ENCODE measurements at places on chromosomes 11 and 22. TPM values are rescaled to one million over a fixed set of nuclear protein-coding genes. Genes with fewer than 3 reads are reported as not detected.

The MAPK8IP2 gene
- polyA plus RNA-seq: 0.41 TPM

The NCF4 gene
- 0.36 TPM for polyA plus RNA-seq

The MS4A15 gene
- not detected for polyA plus RNA-seq

The TRIM51 gene
- not detected for polyA plus RNA-seq

The CLCF1 gene
- polyA plus RNA-seq: 15.4 TPM

GRCh38 chr11:69569306-69570200 lies 71.4 kb upstream of the CCND1 start:
- no peak for DNase-seq

DNA sequence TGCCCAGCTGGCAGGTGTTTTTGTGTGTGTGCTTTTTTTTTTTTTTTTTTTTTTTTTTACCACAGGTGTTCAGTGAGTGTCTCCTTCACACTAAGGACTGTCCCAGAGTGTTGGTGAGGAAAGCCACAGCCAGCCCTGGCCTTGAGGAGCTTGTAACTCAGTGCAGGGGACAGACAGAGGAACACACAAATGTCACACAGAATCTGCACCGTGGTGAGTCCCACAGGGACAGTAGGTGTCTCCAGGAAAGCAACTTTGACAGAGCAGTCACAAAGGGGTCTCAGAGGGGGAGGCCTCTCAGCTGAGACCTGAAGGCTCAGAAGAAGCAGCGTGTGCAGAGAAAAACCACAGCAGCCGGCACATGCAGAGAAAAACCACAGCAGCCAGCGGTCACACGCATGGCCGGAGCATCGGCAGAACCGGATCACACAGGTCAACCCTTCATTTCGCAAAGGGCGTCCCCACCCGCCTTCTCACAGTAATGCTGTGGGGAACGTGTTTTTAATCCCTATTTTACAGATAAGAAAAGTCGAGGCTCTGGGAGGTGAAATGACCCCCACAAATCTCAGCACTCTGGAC lies 101.7 kb upstream of the PRR5 start:
- DNase-seq: no peak

GRCh38 chr22:42621505-42622002 lies 6.9 kb upstream of the POLDIP3 start:
- peak; percentile 55 for DNase-seq

GRCh38 chr11:10809373-10810160 lies 841 bp upstream of the EIF4G2 start:
- DNase-seq: peak; percentile 69

DNA sequence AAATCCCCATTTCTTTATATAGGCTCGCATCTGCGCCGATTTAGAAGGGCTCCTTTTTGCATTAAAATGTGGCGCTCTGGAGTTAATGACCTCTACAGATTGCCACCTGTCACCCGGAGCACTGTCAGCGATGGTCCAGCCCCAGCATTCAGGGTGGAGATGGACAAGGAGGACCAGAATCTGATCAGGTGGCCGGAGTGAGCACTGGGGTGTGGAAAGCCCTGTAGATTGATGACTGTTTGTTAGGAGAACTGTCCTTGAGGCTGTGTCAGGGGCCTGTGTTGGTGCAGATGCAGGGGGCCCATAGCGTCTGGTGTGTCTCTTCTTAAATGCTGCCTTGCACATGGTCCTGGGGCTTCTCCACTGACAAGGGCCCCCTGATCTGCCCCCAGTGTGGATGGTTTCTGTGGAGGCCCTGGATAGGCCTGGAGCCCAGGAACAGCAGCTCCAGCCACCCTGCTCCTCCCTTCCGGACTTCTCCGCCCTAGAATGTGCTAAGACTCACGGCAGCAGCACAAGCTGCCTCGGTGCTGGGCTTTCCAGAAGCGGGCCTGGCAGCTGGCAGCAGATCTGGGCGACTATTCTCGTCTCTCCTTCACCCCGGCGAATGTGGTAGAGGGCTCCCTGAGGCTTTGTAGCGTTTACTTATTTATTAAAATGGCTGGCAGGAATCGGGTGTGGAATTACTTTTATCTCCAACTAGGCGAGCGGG lies 1333.3 kb downstream of the BRD1 start:
- DNase-seq: no peak

DNA sequence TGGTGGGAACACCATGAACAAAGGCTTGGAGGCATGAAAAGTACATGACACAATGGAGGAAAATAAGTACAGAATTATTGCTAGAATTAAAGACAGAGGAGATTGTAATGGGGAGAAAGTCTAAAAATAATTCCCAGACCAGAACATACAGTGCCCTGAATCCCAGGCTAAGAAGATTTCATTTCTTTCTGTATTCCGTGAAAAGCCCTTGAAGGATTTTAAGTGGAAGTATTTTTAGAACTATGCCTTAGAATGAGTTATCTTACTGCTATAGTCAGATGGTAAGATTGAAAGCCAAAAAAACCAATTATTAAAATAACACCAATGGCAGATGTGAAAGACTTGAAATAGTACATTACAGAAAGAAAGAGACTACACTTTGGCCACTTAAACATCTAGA lies 36.1 kb upstream of the SLC5A12 start:
- DNase-seq: no peak

- no peak for DNase-seq
Observed at GRCh38 chr11:35878741-35879140, 65.1 kb upstream of the LDLRAD3 start.

DNA sequence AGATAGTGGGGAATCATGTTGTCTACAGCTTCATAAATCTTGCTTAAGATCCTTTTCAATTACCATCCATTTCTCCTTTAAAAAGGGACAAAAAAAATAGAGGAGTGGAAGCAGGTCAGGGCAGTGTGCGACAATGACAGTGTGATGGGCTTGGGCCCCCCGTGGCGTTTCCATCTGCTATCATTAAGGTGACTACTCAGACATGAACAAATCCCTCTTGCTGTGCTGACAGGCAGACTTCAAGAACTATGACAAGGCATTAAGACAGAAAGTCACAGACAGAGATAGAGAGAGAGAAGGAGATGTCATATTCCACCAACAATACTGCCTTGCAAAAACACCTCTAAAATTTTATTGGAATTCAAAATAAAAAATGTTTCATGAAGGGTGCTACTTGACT lies 263.2 kb downstream of the DCDC1 start:
- no peak for DNase-seq

GRCh38 chr11:45806937-45807791 lies 2.2 kb downstream of the SLC35C1 start:
- DNase-seq: no peak

GRCh38 chr11:94635072-94635471 lies 67.9 kb downstream of the PIWIL4 start:
- no peak for DNase-seq
